ENCODE measurements at places on chromosomes 2 and 18.

- no peak for DNase-seq
These were observed 3.8 kb downstream of the TGIF1 start for GRCh38 chr18:3453540-3454364.

DNA sequence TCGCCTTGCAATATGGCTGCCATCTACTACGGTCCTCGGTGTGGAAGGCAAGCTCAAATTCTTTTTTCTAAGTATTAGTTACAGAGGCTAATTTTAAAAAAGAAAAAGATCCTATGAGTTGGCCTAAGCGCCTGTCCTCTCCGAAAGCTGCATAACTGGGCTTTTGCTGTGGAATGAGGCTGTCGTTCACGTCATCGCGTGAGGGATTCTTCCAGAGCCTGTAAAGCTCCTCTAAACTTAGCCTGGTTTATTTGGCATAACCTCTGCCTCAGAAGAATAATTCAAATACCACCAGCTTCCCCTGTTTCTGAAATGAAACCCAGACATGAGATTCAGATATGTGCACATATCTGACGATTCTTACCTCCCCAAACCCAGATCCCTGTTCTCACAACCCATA lies 187.4 kb downstream of the DNER start:
- DNase-seq = no peak

DNA sequence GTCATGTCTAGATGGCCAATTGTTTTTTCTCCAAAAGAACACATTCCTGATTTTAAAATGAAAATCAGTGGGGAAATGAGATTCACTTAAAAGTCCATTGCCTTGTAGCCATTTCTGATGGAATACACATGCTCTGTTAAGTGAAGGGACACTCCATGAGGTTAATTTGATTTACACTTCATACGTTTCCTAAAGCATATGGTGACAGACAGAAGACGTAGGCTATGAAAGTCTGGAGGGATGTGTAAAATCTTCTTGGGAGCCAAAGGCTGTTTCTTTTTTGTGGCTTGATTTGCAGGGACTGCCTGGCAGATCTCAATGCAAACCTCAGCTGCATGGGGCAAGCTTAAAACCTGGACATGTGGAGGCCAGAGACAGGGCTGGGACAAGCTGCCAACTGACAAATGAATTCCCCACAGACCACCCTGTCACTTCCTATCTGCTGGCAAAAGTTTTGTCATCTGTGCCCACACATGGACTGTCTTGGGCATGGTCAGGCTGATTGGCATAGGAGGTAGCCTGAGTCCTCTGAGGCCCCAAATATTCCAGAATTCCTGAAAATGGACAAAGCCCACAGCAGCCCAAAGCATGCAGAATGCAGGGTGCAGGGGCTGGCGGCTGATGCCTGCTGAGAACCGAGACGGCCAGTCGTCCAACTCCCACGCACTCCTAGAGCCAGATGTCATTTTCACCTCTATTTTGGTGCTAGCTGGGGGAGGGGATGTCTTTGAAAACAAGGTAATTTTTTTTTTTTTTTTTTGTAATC lies 73.9 kb downstream of the SDC1 start:
- no peak for DNase-seq

DNA sequence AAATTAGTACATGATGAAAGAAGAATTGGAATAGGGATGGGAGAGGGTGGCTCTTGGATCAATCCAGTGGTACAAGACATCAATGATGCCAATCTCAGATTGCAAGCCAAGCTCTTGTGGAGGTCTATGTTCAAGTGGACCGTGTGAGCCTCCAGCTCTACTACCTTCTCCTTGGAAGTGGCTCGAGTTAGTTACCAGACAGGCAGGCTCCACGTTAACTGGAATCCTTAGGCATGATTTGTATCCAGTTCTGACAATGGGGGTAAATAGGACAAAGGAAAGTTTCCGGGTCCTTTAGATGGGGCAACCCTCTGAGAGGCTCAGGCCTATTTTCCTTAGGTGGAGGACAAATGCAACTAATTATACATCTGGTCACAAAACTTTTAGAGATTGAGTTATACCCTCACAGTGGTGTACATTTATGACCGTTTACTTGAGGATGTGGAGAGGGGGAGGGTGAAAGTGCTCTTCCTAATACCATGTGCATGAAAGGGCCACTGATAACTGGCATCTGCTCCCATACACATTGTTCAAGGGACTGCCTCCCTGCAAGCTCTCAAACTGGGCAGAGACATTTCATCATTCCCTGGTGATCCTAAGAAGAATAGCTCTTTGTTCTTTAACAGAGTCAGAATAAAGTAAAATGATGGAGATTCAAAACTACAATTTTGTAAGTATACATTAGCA lies 180.2 kb downstream of the SOCS6 start:
- DNase-seq = no peak

GRCh38 chr18:53850902-53851301 lies 373.6 kb downstream of the MBD2 start:
- no peak for DNase-seq

DNA sequence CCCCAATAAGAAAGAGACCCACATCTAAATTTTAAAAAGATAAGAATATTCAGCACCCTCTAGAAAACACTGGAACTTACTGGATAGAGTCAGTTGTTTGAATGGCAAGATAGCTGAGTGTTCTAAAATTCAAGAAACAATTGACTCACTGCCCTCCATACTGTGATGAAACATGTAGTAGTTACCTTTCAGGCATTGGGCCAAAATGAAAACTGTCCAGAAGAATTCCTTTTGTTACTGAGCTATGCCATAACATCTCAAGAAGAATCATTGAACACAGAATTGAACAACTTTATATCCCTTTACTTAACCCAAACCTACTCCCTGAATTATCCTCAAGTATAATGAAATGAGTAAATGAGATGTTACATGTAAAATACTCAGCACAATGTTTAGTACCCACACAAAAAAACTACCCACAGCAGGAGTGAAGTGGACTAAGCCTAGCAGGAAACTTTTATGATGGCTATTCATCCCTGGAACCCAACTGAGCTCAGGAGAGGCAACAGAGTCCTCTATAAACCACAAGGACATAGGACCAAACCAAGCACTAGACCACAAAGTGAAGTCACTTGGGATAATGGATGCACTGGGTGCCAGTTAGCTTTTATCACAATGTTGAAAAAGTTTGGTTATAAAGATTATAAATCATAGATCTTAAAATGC lies 32.7 kb downstream of the RBM43 start:
- DNase-seq = no peak

DNA sequence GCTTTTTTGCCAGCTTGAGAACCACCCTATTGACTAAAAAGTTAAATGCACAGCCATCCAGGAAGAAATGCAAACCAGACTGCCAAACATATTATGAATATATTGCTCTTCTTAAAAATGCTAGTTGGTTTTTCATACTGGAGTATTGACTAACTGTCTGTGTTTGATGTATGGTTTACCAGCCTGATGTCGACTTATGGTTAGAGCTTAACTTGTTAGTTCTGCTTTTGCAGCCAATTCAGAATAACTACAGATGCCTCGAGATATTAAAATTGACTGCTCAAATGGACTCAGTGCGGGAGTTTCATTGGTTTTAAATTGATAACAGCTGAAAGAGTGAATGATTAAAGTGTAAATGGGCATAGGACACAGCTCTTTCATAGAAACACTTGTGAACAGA lies 369.8 kb downstream of the ARHGAP15 start:
- no peak for DNase-seq

DNA sequence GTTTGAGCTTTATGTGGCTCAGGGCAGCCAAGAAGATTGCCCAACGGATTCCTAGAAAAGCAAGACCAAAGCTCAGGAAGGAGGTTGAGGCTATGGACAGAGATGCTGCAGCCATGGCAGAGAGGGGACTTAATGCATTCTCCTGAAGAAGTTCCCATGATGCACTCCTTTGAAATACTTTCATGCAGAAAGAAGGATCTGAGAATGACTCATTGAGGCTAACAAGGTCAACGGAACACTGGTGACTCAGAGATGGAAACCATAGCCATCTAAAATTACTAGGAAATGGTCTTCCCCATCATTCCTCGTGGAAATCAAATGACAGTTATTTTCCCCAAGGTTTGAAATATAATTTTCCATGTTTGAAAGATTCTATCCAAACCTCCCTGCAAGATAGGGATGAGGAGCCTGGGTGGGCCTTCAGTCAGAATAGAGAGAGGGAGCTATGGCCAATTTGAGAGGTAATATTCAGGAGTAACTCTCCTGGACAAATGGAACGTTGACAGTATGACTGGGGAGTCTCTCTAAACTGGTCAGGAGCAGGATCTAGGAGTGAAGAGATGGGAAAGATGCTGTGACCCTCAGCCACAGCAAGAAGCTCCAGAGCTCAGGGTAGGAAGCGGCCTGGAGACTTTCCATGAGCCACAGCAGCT lies 63.0 kb downstream of the REEP1 start:
- DNase-seq = no peak

GRCh38 chr2:136195226-136195625 lies 77.3 kb upstream of the CXCR4 start:
- DNase-seq = no peak

DNA sequence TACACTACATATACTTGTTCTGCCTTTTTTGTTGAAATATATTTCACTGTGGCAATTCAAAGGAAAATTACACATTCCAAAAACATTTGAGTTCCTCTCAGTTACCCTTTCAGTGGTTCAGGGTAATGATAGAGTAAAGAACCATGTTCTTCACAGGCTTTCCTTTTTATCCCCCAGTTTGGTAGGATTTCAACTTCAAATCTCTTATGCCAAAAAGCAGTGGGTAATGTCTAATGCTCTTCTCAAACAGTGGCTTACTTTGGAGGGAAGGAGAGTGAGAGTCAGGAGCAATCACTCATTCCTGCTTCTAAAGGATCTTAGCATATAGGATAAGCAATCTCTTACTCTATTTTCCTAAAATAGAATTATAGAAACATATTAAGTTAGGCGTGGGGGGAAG lies 290.6 kb downstream of the ZEB2 start:
- DNase-seq = no peak

- DNase-seq = no peak
These were observed 56.4 kb upstream of the ODC1 start for GRCh38 chr2:10504370-10504993.

- no peak for DNase-seq
These were observed 37.7 kb upstream of the CTDP1 start for GRCh38 chr18:79641722-79642497.

DNA sequence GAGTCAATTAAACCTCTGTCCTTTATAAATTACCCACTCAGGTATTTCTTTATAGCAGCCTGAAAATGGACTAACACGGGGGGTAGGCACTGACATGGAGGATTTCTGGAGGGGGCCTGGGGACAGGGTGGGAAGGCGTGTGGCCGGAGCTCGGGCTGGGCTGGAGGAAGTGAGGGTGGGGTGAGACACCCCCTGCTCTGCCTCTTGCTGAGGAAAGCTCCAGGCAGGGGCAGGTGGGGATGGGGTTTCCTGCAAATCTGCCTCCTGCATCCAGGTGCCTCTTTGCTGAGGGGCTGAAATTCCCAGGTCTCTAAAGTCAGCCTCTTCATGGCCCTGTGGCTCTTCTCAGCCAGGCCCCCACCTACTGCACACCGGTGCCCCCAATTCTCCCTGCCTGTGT lies 25.7 kb upstream of the OTOS start:
- no peak for DNase-seq

- DNase-seq = no peak
These were observed 53.6 kb upstream of the LPIN2 start for GRCh38 chr18:3066341-3067110.

DNA sequence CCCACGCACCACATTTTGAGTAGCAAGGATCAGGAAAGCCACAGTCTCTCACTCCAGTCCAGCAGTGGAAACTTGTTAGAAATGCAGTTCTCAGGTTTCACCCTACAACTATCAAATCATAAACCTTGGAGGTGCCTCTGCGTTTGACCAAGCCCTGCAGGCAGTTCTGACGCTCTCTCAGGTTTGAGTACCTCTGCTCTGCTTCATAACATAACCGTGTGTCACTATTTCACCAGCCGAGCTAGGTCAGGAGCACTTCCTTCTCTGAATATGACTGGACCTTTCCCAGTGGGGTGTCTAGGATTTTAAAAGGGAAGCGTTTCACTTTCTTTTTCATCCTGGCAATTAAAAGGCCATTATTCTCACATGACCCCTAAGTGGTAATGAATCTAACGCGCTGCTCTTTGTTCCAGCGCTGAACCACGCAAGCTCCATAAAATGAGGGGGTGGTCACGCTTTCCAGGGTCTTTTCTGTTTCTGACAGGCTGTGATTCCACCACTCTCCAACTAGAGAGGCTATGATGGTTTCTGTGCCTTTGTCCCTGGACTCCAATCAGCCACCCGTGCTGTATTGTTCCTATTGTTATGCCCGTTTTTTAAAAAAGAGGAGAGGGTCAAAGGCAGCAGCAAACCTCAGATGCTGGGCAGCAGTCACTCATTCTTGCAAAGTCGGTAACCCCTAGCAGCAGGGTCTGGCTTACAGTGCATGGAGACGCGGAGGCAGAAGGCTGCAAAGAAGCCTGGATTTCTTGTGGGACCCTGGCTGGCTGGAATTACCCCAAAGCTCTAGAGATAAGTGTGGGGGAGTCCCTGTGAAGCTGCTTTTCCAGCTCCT lies 75.2 kb upstream of the CTNNA2 start:
- DNase-seq = no peak
